ENCODE measurements at places on chromosomes 7 and 10. TPM values are rescaled to one million over a fixed set of nuclear protein-coding genes. Genes with fewer than 3 reads are reported as not detected.

The TAF3 gene
- 10.7 TPM for total RNA-seq

The HYAL4 gene
- not detected for total RNA-seq

The GIMAP6 gene
- total RNA-seq = 62.8 TPM

The DKK1 gene
- total RNA-seq = 9.4 TPM

The SHH gene
- total RNA-seq = 6.1 TPM

The OR6V1 gene
- total RNA-seq = not detected

The ELMO1 gene
- total RNA-seq = 86.1 TPM

The ARL5B gene
- 31.3 TPM for total RNA-seq

The MSMB gene
- not detected for total RNA-seq

GRCh38 chr7:47596502-47597202 is 14.7 kb upstream of the TNS3 start:
- no peaks in the 10 kb centered on the region for H3K36me3 ChIP-seq
- no peak overlapping the region for H3K27ac ChIP-seq

GRCh38 chr10:92479547-92479946 is 94.3 kb downstream of the IDE start:
- no peak for DNase-seq
- H3K36me3 ChIP-seq = peaks cover 11% of the 10 kb centered on the region
- no peak overlapping the region for H3K4me3 ChIP-seq
- no peak overlapping the region for H3K27ac ChIP-seq
- no peaks in the 10 kb centered on the region for H3K4me1 ChIP-seq

- no peak overlapping the region for H3K27ac ChIP-seq
- no peaks in the 10 kb centered on the region for H3K27me3 ChIP-seq
- peak; percentile 10 for DNase-seq
- H3K4me1 ChIP-seq = peaks cover 5% of the 10 kb centered on the region
- no peaks in the 10 kb centered on the region for H3K36me3 ChIP-seq
- no peak overlapping the region for H3K4me3 ChIP-seq
Measured at GRCh38 chr7:45680776-45681175, 106.6 kb downstream of the ADCY1 start.

DNA sequence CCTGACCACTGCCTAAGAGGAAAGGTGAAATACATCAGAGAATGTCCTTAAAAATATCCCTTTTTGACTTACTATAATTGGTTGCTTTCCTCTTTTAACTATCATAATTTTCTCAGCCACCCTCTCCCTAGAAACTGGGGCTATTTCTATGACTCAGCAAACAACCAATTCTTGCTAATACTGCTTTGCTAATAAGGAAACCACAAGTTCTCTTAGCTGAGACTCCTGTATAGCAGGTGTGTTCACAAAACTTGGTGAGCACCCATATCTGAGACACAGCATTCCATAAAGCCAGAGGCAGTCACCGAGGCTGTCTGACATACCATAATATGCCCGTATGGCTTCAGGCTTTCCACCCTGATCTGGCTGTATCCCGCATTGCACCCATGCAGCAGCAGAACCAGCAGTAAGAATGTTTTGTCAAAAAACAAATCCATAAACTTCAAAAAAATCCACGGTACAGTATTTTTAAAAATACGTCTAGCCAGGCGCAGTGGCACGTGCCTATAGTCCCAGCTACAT is 191.7 kb upstream of the C7orf33 start:
- H3K27me3 ChIP-seq = no peaks in the 10 kb centered on the region
- no peaks in the 10 kb centered on the region for H3K36me3 ChIP-seq

DNA sequence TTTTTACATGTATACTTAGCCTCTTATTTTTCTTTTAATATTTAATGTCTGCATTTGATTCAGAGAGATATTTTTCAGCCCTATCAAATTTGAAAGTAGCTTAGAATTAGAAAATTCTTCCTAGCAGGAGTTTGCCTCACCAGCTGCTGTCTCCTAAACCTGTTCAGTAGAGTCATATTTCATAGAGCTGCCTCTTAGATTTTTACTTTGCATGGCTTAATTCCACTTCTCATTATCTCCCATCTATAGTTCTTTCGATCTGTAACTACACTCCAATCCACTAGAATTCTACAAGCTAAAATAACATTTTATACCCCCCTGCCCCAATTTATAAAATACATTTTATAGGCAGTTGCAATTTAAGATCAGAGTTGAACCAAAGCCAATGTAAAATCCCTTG is 227.0 kb downstream of the ANK3 start:
- H3K36me3 ChIP-seq = no peaks in the 10 kb centered on the region
- no peaks in the 10 kb centered on the region for H3K4me1 ChIP-seq
- no peak overlapping the region for H3K4me3 ChIP-seq
- H3K27me3 ChIP-seq = no peaks in the 10 kb centered on the region
